ENCODE measurements at places on chromosomes 5 and 9.

GRCh38 chr5:400282-401145, 42.5 kb upstream of the EXOC3 start:
- peak; percentile 70 for DNase-seq

DNA sequence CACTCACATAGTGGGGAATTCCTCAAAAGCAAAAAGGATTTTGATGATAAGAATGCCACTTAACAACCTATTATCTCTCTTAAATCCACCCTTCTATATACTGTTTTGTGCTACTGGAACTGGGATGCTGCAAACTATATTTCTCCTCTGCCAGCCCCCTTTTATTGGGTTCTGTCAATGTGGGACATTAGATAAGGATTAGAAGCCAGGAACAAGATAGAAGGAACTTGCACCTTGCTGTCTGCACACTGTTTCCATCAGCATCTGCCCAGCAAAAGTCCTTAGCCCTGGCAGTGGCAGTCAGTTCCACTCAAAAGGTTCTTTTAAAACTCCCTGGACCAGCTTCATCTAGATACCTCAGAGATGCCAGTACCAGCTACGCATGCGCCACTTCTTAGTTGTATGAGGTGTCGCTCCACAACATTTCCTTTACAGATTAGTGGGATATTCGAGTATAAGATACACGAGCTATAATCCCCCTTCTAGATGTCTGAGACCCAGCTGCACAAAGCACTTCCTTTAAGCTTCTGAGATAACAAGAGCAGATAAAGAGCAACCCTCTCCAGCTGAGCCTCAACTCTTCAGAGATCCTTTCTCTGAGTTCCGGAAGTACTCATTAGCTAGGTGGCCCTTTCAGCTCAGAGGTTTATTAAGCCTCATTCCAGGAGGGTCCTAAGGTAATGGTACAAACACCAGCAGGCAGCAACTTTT, 45.3 kb downstream of the CERT1 start:
- no peak for DNase-seq

DNA sequence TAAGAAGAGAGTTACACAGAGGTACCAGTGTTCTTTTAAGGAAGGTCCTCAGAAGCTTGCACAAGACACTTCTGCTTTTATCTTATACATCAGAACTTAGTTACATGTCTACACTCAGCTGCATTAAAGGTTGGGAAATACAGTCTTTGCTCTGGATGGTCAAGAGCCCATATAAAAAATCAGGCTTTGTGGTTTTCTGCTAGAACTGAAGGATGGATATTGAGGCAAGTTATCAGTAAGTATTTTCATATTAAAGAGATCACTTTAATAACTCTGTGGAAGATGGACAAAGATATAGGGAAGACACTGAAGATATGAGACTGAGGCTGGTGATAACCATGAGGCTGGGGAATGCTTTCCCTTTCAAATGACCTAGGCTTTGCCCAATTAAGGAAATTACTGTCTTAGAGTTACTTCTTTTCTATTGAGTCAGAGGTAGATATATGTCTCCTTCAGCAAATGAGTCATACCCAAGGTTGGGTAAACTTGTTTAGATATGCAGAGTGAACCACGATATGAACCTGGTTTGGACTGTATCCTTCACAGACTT, 87.0 kb upstream of the TNC start:
- DNase-seq, result no peak

DNA sequence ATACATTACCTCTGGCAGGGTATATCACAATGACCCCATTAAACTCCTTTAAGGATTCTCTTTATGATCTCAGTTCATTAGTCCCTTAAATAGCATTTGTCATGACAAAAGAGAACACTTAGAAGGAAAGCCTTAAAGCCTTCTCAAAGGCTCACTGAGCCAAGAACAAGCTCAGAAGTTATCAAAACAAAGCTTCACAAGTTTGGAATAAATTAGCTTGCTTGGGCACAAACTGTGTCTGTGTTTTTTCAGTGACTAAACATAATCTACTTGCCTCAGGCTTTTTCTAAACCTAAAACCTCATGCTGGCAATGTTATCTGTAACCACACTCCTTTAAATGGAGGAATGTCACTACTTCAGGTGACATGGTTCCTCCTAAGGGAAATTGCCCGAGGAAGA, 1114.9 kb upstream of the C9orf72 start:
- no peak for DNase-seq

DNA sequence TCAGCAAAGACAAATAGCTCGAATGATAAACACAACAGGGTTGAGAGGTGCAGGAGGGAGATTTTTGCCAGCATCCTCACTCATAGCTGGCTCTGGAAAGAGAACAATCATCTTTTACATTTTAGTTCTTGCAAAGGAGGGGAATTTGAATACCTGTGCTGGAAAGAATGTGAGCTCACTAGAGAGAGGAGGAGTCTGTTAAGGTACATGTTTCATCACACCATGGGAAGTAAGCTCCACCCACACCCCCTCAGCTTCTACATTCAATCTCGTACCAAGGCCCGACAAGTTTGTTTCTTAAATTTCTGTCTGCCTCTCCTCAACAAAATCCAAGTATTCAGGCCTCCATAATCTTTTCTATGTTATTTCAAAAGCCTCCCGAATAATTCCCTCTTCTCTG, 254.6 kb downstream of the BRINP1 start:
- DNase-seq, result no peak
